ENCODE measurements at places on chromosomes 12 and 14.

- no peak for DNase-seq
These were observed 35.6 kb downstream of the DGLUCY start for GRCh38 chr14:91149462-91149861.

- no peak for DNase-seq
These were observed 239.3 kb downstream of the ALG10B start for GRCh38 chr12:38555620-38556591.

GRCh38 chr14:64238631-64239030 lies 55.5 kb downstream of the ESR2 start:
- no peak for DNase-seq

DNA sequence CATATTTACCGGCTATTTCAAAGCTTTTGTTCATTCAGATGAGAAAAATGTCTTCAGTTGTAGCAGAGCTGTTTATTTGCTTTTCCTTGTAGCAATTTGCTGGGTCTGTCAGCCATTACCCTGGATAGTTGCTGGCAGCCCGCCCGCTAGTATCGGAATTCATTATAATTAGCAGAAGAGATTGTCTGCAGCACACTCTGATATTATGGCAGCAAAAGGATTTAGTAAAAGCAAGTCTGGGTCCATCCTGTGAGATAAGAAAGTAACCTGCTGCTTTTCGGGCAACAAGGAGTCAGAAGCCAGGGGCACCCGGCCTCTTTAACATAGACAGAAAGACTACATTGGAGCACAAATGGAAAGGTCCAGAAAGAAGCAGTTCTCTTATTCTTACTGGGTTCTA lies 6.1 kb upstream of the SLC35E3 start:
- no peak for DNase-seq

GRCh38 chr12:94329366-94329765 lies 130.3 kb downstream of the CEP83 start:
- no peak for DNase-seq

DNA sequence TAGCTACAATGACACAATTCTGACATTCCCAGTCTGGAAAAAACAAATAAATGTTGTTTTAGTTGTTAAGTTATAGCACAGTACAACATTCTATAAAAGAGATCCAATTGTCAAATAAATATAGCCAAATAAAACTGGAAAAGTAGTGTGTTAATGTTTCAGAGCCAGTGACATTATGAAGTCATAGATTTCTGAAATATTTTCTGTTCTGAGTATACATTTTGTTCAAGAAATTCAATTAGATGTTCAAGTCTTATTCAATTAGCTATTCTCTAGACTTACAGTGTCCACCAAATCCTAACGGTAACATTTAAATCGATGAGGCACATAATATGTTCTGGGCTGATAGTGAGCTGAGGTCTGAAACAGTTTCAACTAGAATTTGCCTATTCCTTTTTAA lies 196.1 kb upstream of the ABCD2 start:
- DNase-seq: no peak

DNA sequence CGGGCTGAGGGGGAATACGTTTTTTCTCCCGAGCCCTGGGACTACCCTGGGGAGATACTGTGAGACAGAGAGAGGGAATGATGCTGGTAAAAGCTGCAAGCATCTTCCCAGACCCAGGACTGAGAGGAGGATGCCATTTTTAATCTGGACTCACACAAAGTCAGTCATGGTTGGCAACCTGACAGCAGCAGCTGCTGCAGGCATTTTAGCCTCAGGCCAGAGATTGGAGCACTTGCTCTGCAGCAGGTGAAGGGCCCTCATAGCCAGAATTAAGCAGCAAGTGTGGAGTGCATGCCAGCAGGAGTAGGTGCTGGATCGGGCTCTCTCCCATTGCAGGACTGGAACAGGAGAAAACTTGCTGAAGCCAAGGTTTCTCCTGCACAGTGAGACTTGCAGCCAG lies 361.1 kb upstream of the CLEC14A start:
- DNase-seq: no peak

- DNase-seq: no peak
These were observed 70.4 kb upstream of the PTPRQ start for GRCh38 chr12:80373666-80374065.

DNA sequence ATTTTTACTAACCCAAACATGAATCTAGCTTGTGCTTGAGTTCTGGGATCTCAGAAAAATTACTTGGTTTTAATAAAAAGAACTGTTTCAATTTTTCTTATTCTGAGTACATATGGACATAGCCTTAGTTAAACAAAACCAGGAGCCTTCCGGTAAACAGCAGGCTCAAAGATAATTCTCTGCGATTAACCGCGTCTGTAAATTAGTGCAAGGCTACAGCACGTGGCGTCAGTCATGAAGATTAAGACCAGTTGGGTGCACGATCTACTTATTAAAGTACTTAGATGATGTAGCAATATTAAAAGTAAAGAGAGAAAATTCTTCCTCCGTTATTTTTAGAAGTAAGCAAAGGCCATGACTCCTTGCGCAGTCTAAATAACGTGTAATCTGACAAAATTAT lies 700 bp downstream of the KCNJ8 start:
- DNase-seq: no peak

DNA sequence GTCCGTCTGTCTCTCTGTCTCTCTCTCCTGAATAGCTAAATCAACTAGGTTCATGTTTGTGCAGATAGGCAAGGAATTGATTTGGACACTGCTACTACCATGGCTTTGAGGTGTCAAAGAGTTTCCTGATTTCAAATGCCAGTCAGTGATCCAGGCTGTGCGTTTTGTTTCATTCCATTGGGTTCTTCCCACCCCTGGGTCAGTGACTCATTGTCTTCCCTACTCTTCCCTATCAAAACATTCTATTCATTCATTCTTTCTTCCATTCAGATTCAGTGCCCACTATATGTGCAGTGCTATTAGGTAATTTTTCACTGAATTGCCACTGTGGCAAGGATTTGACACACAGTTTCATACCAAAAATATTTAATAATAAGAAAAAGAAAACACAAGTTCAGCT lies 50.4 kb downstream of the RPH3A start:
- DNase-seq: no peak

DNA sequence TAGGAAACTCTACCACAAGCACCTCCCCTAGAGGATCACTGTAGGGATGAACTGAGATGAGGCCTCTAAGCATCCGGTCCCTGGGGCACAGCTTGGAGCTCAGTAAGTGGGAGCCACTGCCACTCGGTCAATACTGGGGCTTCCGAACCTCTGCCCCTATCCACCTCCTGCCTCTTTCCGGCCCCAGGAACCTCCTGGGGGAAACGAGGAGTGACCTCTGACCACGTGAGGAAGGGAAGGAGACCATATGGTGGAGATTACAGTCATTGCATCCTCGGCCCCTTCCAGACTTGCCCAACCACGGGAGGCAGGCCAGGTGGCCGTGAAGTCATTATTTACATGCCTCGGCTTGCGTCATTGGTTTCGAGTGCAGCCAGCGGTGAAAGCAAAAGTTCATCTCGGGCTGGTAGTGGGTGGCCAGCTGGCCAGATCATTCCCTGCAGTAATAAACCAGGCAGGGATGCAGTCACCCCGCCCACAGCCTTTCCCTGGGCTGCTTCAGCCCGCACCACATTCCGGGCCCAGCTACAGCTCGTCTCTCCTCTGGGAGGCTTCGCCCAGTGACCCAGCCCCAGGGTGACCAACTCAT lies 65.4 kb downstream of the C14orf132 start:
- no peak for DNase-seq

DNA sequence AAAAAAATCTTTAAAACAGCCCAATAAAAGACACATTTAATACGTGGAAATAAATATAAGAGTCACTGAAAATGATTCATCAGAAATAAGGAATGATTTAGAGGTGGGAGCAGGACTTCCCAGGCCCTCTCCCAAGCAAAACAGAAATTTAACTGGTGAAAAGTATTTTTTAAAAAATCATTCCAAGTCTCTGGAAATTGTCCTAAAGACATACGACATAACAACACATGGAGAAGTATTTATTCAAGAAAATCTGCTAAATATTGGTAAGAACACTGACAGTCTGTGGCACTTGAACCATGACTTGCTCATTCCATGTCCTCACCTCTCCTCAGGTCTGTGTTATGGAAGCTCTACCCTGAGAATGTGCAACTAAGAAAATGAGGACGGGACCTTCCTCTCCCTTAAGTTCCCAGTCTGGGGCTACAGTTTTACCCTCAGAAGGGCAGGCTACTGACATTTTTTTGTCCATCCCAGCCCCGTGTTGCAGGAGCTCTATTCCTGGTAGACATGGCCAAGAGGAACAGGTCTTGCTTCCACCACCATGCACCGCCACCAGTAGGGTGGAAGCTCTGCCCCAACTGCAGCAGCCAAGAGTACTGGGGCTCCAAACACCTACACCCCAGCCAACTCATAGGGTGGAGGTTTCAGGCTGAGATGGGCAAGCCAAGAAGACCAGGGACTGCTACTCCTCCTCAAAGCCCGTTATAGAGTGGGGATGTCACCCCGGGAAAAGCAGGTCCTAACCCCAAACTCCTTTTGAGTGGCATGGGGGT lies 193.0 kb downstream of the CRADD start:
- DNase-seq: no peak

DNA sequence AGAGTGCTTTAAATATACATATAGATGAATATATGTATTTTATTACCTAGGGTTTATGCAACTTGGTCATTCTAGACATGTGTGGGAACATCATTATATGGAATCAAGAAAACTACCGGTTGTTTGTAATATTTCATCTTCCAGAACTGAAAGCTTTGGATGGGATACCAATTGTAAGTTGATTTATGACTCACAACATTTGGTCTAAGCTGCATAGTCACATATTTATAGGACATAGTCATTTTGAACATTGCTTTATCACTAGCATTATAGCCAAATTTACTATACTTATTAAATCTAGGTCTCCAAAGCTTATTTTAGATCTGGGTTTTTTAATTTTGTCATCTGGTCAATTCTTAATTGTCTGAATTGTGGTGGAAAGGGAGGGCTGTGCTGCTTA lies 83.7 kb upstream of the PCNX4 start:
- DNase-seq: no peak

GRCh38 chr12:51071663-51072062 lies 11.7 kb downstream of the CSRNP2 start:
- DNase-seq: no peak

- DNase-seq: no peak
These were observed 151.5 kb downstream of the PRKCH start for GRCh38 chr14:61472801-61473376.

All from GM12878 (cell line).